ENCODE measurements at places on chromosomes 6 and 20.

DNA sequence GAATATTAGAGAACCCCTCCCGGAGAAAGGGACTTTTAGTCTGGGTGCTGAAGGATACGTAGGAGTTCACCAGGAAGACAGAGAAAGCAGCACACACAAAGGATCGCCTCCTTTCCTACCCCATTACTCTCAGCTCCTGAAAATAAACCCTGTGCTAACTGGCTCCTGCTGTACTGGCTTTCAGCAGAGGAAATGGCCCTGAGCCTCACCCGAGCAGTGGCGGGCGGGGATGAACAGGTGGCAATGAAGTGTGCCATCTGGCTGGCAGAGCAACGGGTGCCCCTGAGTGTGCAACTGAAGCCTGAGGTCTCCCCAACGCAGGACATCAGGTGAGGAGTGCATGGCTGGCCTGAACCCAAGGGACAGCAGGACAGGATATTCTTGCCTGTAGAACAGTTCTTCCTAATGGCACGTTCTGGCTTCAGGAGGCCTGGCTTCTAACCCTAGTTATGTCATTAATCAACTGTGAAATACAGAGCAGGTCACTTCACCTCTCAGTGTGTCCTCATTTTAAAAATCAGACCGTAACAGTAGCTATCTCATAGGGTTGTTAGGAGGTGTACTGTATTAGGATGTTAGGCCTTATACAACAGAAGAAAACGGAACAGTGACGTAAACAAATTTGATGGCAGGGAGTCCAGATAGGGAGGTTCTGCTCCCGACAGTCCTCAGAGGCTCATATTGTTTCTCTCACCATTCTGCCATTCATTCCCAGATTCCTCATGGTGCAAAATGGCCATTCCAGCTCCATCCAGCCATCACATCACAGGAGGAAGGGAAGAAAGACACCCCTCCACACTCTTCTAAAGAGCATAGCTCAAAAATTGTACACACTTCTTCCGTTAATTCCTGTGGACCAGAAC is 1.8 kb downstream of the RBCK1 start:
- no peak for DNase-seq

GRCh38 chr20:52340036-52340634 is 148.6 kb upstream of the ZFP64 start:
- DNase-seq = no peak

- no peak for DNase-seq
These were observed 168.4 kb downstream of the VEGFA start for GRCh38 chr6:43938178-43939105.

DNA sequence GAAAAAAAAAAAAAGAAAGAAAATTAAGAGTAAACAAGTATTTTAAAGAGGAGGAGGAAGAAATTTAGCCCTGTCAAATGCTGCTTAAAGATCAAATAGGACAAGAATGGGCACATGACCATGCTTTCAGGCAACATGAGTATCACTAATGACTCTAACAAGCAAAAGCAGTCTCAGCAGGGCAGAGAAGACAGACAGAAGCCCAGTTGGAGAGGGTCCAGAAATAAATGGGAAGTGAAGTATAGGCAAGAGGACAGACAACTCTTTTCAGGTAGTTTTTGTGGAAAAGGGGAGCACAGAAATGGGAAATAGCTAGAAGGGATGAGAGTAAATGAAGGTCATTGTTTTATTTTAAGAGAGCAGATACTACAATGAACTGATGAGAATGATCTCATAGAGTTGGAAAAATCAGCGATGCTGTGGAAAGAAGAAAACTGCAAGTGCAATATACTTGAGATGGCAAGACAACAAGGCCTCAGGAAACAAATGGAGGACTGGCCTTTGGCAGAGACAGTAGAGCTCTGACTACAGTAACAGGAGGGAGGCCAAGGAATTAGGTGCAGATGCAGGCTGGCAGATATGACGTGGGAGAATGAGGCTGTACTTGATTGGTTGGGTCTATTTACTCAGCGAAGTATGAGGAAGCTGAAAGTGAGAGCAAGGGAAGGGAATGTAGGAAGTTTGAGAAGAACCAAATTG is 40.3 kb downstream of the KIF6 start:
- DNase-seq = no peak

GRCh38 chr6:106908386-106908840 is 66.1 kb downstream of the CD24 start:
- DNase-seq = no peak

- no peak for DNase-seq
These were observed 1.4 kb upstream of the PM20D2 start for GRCh38 chr6:89144354-89144906.

- DNase-seq = no peak
These were observed 58.5 kb downstream of the GPR6 start for GRCh38 chr6:110036408-110037302.

GRCh38 chr6:62716719-62717118 is 430.7 kb upstream of the KHDRBS2 start:
- DNase-seq = no peak
